Upper lobe of right lung (tissue), 1 donor: ENCODE measurements at places on chromosomes 11 and 22. TPM values are rescaled to one million over a fixed set of nuclear protein-coding genes. Genes with fewer than 3 reads are reported as not detected.

The HEPN1 gene
- not detected for total RNA-seq

The SLC16A8 gene
- total RNA-seq, result not detected

The HBD gene
- total RNA-seq, result not detected

The OR8G5 gene
- 0.58 TPM for total RNA-seq

The GAL gene
- not detected for total RNA-seq

The MYRF gene
- 62.6 TPM for total RNA-seq

GRCh38 chr11:8826901-8827560 is 84.0 kb upstream of the AKIP1 start:
- no peak for DNase-seq

DNA sequence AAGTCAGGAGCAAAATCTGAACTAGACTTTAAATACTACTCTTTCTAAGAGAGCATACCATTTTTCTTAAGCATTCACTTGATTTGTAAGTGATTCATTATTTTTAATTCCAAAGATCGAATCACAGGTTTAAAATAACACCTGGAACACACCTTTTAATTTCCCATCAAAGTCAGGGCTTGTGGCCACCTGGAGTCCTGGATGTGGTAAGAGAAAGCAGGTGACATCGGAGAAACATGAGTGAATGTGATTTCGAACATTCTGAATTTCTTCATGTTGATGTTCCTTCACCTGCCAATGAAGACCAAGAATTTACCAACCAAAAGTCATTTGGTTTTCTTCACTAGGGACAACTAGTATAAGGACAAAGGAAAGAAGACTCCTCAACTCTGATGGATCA is 28.0 kb downstream of the ATL3 start:
- no peak for DNase-seq

DNA sequence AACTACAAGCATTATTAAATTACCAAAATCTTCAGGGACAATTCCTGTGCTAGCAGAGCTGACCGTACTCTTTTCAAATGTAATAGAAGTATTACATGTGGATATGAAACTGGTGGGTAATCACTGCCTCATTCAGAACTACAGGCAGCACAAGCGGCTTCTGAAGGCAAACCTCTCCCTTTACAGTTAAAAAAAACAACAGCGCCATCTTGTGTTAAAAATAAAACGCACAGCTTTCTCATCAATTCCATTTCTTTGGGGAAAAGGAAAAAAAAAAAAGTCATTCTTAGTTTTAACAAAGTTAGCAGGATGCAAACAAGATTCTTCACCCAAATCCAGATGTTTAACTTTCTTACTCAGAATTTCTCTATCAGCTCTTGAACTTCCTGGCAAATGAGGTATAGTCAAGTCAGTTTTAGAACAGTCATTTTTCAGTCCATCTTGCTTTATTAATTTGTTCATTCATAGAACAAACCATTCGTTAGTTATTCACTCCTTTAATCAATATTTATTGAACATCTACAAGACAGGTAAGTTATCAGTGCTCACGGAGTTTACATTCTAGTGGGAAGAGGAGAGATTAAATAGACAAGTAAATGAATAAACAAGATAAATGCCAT is 331.8 kb upstream of the MPPED2 start:
- no peak for DNase-seq

DNA sequence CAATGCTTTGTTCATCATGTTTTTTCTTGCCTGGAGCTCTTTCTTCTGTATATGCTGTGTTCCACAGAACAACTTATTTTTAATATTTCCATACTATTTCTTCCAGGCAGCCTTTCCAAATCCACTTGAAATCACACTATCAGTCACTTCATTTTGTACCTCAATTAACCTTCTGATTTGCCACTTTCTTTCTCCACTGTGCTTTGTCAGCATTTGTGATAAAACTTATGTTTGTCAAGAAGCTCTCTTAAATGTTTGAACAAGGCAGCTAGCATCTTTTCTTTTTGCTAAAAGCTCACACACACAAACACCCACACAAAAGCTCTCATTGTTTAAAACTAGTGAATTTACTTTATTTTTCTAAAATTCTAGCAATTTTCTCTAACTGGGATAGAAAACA is 2014.7 kb upstream of the RAG2 start:
- no peak for DNase-seq

- no peak for DNase-seq
Observed at GRCh38 chr11:117183724-117184349, 5.3 kb downstream of the SIDT2 start.

- no peak for DNase-seq
Observed at GRCh38 chr11:124538019-124538418, 5.4 kb downstream of the OR8B12 start.

DNA sequence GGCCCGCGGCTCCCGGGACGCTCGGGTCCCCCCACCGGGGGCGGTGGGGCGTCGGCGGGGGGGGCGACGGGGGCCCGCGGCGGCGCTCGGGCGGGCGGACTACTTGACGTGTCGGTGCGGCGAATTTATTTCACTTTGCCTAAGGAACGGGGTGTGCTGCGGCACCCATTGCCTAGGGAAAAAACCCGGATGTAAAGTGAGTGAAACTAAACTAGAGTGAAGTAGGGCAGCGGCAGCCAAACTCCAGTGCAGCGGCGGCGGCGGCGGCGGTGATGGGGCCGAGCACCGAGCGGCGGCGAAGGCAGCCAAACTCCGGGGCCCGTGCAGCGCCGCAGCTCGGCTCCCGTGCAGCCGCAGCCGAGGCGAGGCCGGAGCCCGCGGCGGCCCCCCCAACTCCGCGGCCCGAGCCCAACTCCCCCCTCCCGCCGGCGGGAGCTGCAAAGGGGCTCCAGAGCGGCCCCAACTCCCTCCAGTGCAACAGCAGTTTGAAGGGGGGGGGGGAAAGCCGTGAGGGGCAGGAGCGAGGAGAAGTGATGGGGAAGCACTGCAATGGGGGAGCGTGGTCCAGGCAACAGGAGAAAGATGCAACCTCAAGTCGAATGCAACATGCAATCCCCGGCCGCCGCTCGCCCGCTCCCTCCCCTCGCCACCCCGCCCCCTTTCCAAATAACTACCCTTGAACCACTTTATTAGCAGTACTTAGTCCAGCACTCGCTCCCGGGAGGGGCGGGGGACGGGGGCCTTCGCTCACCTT is 647 bp upstream of the PHF21A start:
- DNase-seq, result peak; percentile 89

DNA sequence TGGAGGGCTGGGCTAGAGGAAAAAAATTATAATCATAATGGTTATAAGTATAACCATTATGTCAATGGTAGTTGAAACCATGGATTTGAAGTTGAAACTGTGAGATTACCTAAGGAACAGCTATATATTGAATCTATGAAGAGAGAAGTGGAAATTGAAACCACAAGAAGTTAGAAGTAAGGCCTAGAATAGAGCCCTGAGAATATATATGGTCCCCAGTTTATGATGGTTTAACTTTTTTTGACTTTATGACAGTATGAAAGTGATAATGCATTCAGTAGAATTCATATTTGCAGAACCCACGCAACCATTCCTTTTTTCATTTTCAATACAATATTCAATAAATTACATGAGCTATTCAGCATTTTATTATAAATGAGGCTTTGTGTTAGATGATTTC is 15.0 kb downstream of the AASDHPPT start:
- no peak for DNase-seq

DNA sequence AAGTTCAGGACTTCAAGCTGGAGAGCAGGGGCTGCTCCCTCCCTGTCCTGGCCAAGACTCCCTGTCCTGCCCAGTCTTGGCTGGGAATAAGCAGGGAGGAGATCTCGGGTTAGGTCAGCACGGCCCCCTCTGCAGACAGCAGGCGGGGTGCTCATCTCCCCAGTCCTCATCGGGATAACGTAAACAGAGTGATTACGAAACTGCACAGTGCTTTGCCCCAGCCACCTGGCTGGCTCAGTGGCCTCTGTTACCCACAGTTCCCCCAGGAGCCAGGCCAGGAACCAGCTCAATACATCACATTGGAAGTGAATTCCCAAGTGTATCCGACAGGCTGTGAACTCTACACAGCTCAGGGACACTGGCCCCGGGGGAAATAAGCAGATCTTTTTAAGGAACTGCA is 42.7 kb upstream of the KCNJ11 start:
- DNase-seq, result no peak

DNA sequence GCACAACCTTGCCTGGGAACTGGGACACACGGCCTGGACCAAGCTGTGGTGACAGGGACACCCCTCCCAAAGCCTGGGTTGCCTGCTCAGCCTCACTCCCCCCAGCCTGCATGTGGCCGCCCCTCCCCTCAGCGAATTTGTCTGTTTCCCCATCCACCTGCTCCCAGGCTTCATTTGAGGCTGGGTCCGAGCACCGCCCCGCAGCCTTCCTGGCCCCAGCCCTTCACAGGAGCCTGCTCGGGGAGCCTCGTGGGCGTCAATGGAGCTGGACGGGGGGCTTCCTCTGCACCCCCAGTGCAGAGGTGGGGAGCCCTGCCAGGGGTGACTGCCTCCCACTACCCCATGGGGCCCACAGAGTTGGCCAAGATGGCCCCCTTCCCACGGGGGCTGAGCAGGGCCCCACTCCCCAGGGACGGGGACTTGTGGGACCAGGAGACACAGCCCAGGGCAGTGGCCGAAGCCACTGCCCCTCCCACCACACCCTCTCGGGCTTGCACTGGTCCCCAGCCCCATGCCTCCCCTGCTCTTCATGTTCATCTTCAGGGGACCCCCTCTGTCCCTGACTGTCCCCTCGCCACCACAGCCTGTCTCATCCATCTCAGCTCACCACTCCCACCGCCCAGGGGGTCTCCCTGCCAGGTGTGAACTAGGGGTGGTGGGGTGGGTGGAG is 91.7 kb downstream of the WNT7B start:
- peak; percentile 50 for DNase-seq

- no peak for DNase-seq
Observed at GRCh38 chr22:40183029-40183581, 5.4 kb downstream of the TNRC6B start.

DNA sequence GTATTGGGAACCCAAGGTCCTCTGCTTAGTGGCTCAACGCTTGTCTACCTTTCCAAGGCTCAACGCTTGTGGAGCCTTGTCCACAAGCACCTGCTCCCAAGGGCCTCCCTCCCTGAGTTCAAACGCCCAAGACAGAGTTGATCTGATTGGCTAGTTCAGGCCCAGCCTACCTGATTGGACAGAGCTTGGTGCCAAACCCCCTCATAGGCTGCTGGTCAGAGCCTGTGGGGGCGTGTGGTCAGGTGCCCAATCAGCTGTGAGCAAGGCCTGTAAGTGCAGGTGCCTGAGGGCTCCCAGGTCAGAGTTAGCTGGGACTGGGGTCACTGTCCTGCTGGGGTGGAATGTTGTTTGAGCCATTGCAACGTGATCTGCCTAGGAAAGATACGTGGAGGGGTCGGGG is 16.9 kb upstream of the TMPRSS6 start:
- no peak for DNase-seq

GRCh38 chr11:85767246-85767945 is 43.5 kb downstream of the SYTL2 start:
- DNase-seq, result no peak

DNA sequence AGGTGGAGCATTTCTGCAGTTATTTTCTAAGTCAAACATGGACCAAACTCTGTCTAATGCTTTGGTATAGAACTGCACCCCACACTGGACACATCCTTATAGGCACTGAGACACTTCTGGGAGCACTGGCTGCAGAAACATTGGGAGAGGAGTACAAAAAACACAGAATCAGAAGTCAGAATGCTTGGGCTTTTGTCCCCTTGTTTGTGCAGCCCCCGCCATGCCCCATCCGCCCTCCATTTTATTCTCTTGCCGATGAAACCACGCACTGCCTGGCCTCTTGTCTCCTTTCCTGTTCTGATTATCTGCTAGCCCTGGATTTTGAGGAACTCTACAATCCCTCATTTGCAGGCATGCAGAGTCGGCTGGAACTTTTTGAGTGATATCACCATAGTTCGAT is 1201.2 kb downstream of the TBC1D22A start:
- no peak for DNase-seq

DNA sequence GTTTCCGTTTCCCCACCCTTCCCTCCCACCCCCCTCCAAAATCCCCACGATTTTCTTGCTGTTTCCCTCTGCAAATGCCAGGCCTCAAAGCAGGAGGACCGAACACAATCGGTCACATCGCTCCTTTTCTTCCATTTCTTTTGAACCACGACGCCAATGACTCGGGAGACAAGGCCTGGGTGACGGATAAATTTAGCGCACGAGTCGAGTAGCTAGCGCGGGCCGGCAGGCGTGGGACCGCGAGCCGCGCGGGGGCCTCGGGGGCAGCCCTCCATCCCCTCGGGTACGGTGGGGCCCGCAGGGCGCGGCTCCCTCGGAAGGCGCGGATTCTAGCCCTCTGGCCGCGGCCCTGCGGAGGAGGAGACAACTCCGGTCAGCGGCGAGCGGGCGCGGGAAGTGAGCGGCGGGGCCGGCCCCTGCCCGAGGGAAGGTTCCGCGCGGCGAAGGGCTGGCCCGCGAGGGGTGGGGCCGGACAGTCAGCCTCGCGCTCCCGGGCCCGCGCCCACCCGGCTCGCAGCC is 414 bp downstream of the JOSD1 start:
- DNase-seq, result peak; percentile 91

GRCh38 chr11:33687733-33688479 is 12.7 kb downstream of the C11orf91 start:
- DNase-seq, result no peak

GRCh38 chr22:39920134-39920743 is 19.4 kb downstream of the GRAP2 start:
- DNase-seq, result no peak

- DNase-seq, result no peak
Observed at GRCh38 chr22:27912101-27912500, 7.0 kb downstream of the PITPNB start.

- no peak for DNase-seq
Observed at GRCh38 chr11:83392556-83392955, 106.4 kb upstream of the CCDC90B start.

DNA sequence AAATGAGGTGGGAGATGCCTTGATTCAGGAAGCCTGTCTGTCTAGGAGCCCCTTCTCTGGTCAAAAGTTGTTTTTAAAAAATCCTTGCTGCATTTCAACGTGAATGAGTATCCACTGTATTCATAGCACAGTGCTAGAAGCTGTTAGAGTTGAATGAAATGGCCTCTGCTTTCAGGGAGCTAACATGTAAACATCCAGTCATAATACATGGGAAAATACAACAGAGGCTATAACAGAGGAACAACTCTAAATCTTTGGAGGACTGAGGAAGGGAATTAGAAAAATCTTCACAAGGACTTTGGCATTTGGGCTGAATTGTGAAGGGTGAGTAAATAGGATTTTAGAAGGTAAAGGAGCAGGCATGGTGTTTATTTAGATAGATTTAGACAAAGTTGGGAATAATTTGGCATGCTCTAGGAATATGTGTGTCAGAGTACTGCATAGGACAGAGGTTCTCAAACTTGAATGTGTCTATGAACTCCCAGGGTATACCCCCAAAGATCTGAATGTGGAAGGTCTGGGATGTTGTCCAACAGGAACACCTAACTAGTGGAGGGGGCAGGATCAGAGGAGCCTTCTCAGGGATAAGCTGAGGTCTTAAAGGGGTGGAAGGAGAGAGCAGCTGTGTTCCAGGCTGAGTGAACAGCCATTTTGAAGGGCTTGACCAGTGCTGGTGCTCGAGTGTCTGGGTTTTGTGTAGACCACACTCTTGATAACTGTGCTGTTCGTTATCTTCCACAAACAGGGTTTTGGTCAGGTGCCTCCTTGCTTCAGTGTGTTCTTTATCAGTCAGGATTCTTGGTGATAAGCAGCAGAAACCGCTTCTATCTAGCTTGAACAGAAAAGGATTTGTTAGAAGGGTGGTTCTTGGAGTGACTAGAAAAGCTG is 12.7 kb downstream of the SREBF2 start:
- DNase-seq, result no peak

- no peak for DNase-seq
Observed at GRCh38 chr11:17650127-17650911, 69.1 kb upstream of the MYOD1 start.
